Activated CD4-positive, alpha-beta T cell treated with anti-CD3 and anti-CD28 coated beads, Interleukin-2, amount 10 ng/mL, durations not matched to agents 7 days and 5 days (primary cell): ENCODE measurements at places on chromosomes 2 and 18. TPM values are rescaled to one million over a fixed set of nuclear protein-coding genes. Genes with fewer than 3 reads are reported as not detected.
A peak's percentile ranks its signal among the peaks of the same experiment; 100 is the strongest.

- peaks cover 21% of the 10 kb centered on the region for H3K4me1 ChIP-seq
- H3K27ac ChIP-seq, result no peak overlapping the region
- no peak for DNase-seq
- peaks cover 34% of the 10 kb centered on the region for H3K27me3 ChIP-seq
- peaks cover 6% of the 10 kb centered on the region for H3K36me3 ChIP-seq
These were observed 15.2 kb downstream of the G6PC2 start for GRCh38 chr2:168916331-168916675.

DNA sequence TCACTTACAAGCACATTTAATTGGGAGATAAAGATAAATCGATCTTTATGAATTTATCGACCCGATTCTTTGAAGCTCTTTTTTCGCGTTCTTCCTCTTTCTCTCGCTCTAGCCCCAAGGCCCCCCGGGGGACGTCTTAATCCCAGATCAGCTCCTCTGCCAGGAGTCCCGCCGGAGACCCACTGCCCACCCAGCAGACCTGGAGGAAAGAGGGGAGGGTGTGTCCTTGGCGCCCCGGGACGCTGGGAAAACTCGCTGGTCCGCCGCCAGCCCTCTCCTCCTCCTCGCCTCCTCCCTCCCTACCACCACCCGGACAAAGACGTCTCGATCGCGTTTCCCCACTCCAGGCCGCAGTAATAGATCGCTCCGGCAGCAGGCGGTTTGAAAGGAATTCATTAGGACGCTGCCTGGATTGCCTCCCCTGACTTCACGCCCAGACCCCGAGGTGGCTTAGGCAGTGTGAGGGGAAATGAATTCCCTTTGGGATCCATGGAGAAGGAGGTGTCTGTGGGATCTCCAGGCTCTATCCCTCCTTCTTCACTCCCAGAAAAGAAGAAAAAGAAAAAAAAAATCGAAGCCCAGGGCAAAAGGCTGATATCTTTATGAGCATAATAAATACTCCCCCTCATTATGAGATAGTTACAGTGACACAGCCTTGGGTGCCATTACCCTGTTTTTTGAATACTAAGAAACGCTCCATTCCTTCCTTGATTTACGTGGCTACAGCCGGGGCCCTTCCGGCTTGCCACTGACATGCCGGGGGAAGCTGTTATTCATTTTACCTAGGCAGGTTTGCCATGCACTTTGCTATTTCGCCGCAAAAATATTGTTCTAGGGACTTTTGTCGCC is 1.8 kb upstream of the GBX2 start:
- H3K27me3 ChIP-seq, result peaks cover 70% of the 10 kb centered on the region
- no peaks in the 10 kb centered on the region for H3K36me3 ChIP-seq
- no peak for DNase-seq
- H3K27ac ChIP-seq, result peak overlapping the region; percentile 77
- peaks cover 2% of the 10 kb centered on the region for H3K4me1 ChIP-seq
- peak overlapping the region; percentile 43 for H3K4me3 ChIP-seq

- no peaks in the 10 kb centered on the region for H3K27me3 ChIP-seq
- H3K27ac ChIP-seq, result no peak overlapping the region
- no peak for DNase-seq
- peaks cover 47% of the 10 kb centered on the region for H3K4me1 ChIP-seq
These were observed 133.7 kb downstream of the SMAD7 start for GRCh38 chr18:48817021-48817461.

- H3K4me1 ChIP-seq, result peaks cover 6% of the 10 kb centered on the region
- H3K4me3 ChIP-seq, result no peak overlapping the region
- no peaks in the 10 kb centered on the region for H3K27me3 ChIP-seq
- H3K27ac ChIP-seq, result peak overlapping the region; percentile 60
- DNase-seq, result peak; percentile 7
These were observed 41.9 kb downstream of the LHCGR start for GRCh38 chr2:48713647-48714046.

- peaks cover 14% of the 10 kb centered on the region for H3K27me3 ChIP-seq
- H3K4me1 ChIP-seq, result peaks cover 3% of the 10 kb centered on the region
- no peaks in the 10 kb centered on the region for H3K36me3 ChIP-seq
- no peak overlapping the region for H3K4me3 ChIP-seq
- no peak for DNase-seq
These were observed 30.5 kb downstream of the GCKR start for GRCh38 chr2:27527182-27527581.

DNA sequence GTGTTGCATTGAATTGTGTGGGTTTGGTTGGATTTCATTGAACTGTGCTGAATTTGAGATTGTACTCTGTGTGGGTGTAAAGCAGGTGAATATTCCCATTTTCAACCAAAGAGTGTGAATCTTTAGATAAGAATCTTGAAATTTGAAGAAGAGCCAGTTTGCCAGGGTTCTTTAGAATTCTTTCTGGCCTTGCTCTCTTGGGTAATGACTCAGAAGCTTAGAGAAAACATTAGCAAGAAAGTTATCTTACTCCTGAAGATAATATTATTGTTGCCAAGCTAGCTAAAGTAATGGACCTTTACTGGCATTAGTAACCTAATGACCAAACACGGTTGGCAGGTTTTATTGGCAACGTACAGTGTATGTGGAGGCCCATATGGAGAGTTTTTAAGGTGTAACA is 46.4 kb upstream of the SIX3 start:
- no peak overlapping the region for H3K27ac ChIP-seq
- H3K27me3 ChIP-seq, result peaks cover 9% of the 10 kb centered on the region
- peaks cover 3% of the 10 kb centered on the region for H3K36me3 ChIP-seq
- no peak for DNase-seq
- no peaks in the 10 kb centered on the region for H3K4me1 ChIP-seq

DNA sequence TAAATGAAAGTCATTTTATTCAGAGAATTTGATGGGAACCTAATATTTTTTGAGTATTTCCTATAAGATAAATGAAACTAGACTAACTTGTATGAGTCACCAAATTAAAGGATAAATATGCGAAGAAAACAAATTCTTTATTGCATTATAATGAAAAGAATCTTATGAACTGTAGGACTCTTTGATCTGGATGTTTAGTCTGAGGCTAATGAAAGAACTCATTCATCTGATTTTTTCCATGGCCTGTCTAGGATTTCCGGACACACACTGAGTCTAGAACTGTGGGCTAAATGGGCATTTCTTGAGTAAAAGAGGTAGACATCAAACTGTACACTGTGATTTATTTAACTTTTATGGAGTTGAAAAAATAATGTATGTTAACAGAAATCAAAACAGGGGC is 43.0 kb downstream of the ZNF519 start:
- DNase-seq, result no peak
- no peaks in the 10 kb centered on the region for H3K27me3 ChIP-seq
- no peak overlapping the region for H3K4me3 ChIP-seq
- no peaks in the 10 kb centered on the region for H3K4me1 ChIP-seq

- no peak overlapping the region for H3K4me3 ChIP-seq
- no peak for DNase-seq
- H3K36me3 ChIP-seq, result peaks cover 4% of the 10 kb centered on the region
- H3K27ac ChIP-seq, result no peak overlapping the region
These were observed 36.8 kb upstream of the ATP8B1 start for GRCh38 chr18:57839942-57840381.

GRCh38 chr2:177897278-177897677 is 175.3 kb downstream of the PDE11A start:
- H3K4me3 ChIP-seq, result no peak overlapping the region
- H3K4me1 ChIP-seq, result no peaks in the 10 kb centered on the region
- H3K27ac ChIP-seq, result no peak overlapping the region
- H3K27me3 ChIP-seq, result peaks cover 5% of the 10 kb centered on the region

DNA sequence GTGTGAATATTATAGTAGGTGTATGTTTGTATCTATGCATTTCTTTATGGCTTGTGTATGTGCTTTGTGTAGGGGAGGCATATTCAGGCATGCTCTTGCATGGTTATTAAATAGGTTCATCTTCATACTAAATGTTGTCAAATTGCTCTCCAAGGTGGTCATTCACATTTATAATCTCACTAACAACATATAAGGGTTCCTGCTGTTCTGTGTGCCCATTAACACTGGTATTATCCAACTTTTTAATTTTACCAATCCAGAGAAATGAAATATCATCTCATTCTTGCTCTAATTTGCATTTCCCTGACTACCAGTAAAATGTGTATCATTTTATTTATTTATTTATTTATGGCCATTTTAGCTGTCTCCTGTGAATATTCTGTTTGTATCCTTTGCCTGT is 29.0 kb upstream of the RPL37A start:
- H3K27me3 ChIP-seq, result no peaks in the 10 kb centered on the region
- no peak overlapping the region for H3K27ac ChIP-seq
- no peak for DNase-seq

- no peaks in the 10 kb centered on the region for H3K4me1 ChIP-seq
- H3K27me3 ChIP-seq, result no peaks in the 10 kb centered on the region
- no peak overlapping the region for H3K4me3 ChIP-seq
- H3K36me3 ChIP-seq, result no peaks in the 10 kb centered on the region
- H3K27ac ChIP-seq, result no peak overlapping the region
- no peak for DNase-seq
These were observed 603.9 kb upstream of the FANCL start for GRCh38 chr2:58845011-58845410.

- no peak for DNase-seq
- H3K4me3 ChIP-seq, result no peak overlapping the region
- H3K36me3 ChIP-seq, result peaks cover 6% of the 10 kb centered on the region
- no peaks in the 10 kb centered on the region for H3K27me3 ChIP-seq
These were observed 23.7 kb downstream of the ICA1L start for GRCh38 chr2:202847693-202848524.

GRCh38 chr2:7672685-7673071 is 755.5 kb downstream of the RNF144A start:
- H3K36me3 ChIP-seq, result peaks cover 17% of the 10 kb centered on the region
- H3K4me3 ChIP-seq, result no peak overlapping the region
- no peaks in the 10 kb centered on the region for H3K27me3 ChIP-seq
- peak overlapping the region; percentile 84 for H3K27ac ChIP-seq
- H3K4me1 ChIP-seq, result peaks cover 31% of the 10 kb centered on the region

DNA sequence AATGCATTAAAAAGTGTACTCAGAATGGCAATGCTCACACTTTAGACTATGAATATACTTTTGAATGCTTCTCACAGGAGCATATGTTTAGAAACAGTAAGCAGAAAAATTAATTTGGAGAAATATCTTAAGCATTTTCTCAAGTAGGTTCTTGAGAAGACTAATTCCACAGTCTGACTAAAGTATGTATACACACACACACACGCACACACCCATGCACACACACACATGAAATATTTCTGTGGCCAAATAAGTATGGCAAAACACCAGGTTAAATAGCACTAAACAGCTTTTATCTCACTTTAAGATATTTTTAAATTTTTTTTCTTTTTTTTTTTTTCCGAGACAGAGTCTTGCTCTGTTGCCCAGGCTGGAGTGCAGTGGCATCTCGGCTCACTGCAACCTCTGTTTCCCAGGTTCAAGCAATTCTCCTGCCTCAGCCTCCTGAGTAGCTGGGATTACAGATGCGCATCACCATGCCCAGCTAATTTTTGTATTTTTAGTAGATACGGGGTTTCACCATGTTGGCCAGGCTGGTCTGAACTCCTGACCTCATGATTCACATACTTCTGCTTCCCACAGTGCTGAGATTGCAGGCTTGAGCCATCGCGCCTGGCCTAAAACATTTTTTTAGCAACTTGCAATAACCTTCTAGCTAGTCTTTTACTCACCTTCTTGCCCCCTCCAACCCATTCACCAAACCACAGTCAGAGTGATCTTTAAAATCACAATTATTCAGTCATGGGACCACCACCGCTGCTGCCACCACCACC is 67.5 kb upstream of the SCG2 start:
- H3K27me3 ChIP-seq, result peaks cover 7% of the 10 kb centered on the region
- no peak overlapping the region for H3K27ac ChIP-seq
- H3K36me3 ChIP-seq, result no peaks in the 10 kb centered on the region
- no peak overlapping the region for H3K4me3 ChIP-seq
- DNase-seq, result no peak

- peaks cover 13% of the 10 kb centered on the region for H3K36me3 ChIP-seq
- H3K27ac ChIP-seq, result no peak overlapping the region
- H3K4me1 ChIP-seq, result peaks cover 59% of the 10 kb centered on the region
- no peaks in the 10 kb centered on the region for H3K27me3 ChIP-seq
These were observed 61.7 kb downstream of the MAP4K4 start for GRCh38 chr2:101759162-101759561.

DNA sequence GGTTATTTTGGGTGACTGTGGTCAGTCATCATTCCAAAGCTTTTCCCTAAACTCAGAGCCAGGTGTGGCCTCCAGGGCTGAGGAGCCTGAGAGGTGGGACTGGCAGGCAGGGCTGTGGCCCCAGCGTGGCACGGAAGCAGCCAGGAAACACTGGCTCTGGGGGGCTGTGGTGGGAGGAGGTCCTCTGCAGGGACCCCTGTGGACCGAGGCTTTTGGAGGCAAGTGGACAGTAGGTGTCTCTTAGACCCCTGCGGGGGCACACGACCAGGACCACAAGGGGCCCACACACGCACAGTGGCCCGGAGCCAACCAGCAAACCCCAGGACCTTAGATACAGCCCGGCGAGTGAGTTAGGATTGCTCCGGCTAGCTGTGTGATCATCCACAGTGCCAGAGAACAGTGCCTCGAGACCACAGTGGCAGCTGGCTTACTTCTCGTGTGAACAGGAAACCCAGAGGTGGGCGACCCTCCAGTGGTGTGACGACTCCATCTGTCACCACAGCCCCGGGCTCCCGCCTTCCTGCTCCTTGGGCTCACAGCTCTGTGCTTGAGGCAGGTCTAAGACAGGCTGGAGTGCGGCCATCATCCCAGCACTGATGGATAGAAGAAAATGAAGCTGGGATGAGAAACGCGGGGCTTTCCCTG is 1.6 kb upstream of the RTP5 start:
- no peak overlapping the region for H3K4me3 ChIP-seq
- H3K27me3 ChIP-seq, result peaks cover 28% of the 10 kb centered on the region
- H3K36me3 ChIP-seq, result peaks cover 6% of the 10 kb centered on the region
- peaks cover 58% of the 10 kb centered on the region for H3K4me1 ChIP-seq

DNA sequence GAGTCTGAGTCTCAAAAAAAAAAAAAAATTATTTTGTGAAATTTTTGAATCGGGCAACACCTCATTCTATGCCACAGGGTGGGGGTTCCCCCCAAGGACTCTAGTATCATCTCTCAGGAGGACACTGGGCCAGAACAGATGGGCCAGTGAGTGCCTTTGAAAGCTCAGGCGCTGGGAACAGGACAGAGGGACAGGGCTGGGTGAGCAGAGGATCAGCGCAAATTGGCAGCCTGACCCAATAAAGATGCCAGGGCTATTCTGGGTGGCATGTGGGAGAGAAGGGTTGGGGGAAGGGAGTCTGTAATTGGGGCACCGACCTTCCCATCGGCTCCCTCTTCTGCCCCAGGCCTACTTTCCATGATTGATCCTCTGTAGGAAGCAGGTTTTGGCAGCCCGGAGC is 44.0 kb downstream of the KIF3C start:
- no peaks in the 10 kb centered on the region for H3K36me3 ChIP-seq
- no peaks in the 10 kb centered on the region for H3K4me1 ChIP-seq
- no peak for DNase-seq
- no peak overlapping the region for H3K27ac ChIP-seq
- H3K4me3 ChIP-seq, result no peak overlapping the region

- no peak overlapping the region for H3K27ac ChIP-seq
- H3K4me1 ChIP-seq, result no peaks in the 10 kb centered on the region
- no peak for DNase-seq
- H3K27me3 ChIP-seq, result no peaks in the 10 kb centered on the region
- H3K4me3 ChIP-seq, result no peak overlapping the region
- H3K36me3 ChIP-seq, result no peaks in the 10 kb centered on the region
These were observed 1234.6 kb upstream of the CHAC2 start for GRCh38 chr2:52532956-52533355.

CCDC178 gene
- total RNA-seq, result not detected

SPATA3 gene
- total RNA-seq, result 0.71 TPM

LRRC30 gene
- not detected for total RNA-seq

GYPC gene
- total RNA-seq, result 161 TPM

NFATC1 gene
- 37.1 TPM for total RNA-seq

RNF181 gene
- total RNA-seq, result 89.7 TPM

BABAM2 gene
- total RNA-seq, result 49.7 TPM

SERPINB5 gene
- total RNA-seq, result not detected

C2orf78 gene
- total RNA-seq, result not detected

FLACC1 gene
- total RNA-seq, result 4.4 TPM

EFEMP1 gene
- not detected for total RNA-seq
